ENCODE measurements at places on chromosomes 5 and 9.

- no peak for DNase-seq
Measured at GRCh38 chr9:119157196-119157595, 212.0 kb downstream of the BRINP1 start.

DNA sequence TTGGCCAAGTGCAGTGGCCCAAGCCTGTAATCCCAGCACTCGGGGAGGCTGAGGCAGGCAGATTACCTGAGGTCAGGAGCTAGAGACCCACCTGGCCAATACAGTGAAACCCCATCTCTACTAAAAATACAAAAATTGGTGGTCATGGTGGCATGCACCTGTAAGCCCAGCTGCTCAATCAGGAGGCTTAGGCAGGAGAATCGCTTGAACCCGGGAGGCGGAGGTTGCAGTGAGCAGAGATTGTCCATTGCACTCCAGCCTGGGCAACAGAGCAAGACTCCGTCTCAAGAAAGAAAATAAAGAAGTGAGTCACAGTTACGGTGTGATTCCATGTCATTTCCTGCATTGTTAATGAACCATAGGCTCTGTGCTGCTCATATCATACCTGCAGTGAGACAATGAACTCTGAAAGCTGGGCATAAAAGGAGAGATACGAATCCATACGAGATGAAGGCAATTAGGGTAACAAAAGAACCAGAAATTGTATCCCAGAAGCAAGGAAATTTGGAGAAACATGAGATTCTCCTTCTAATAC is 44.6 kb downstream of the TIMD4 start:
- DNase-seq, result no peak

GRCh38 chr9:128161215-128161902 is 1.3 kb downstream of the BBLN start:
- no peak for DNase-seq

- no peak for DNase-seq
Measured at GRCh38 chr9:136750526-136750925, 2.2 kb upstream of the LCN6 start.

GRCh38 chr9:36827593-36827992 is 206.5 kb downstream of the PAX5 start:
- DNase-seq, result no peak

DNA sequence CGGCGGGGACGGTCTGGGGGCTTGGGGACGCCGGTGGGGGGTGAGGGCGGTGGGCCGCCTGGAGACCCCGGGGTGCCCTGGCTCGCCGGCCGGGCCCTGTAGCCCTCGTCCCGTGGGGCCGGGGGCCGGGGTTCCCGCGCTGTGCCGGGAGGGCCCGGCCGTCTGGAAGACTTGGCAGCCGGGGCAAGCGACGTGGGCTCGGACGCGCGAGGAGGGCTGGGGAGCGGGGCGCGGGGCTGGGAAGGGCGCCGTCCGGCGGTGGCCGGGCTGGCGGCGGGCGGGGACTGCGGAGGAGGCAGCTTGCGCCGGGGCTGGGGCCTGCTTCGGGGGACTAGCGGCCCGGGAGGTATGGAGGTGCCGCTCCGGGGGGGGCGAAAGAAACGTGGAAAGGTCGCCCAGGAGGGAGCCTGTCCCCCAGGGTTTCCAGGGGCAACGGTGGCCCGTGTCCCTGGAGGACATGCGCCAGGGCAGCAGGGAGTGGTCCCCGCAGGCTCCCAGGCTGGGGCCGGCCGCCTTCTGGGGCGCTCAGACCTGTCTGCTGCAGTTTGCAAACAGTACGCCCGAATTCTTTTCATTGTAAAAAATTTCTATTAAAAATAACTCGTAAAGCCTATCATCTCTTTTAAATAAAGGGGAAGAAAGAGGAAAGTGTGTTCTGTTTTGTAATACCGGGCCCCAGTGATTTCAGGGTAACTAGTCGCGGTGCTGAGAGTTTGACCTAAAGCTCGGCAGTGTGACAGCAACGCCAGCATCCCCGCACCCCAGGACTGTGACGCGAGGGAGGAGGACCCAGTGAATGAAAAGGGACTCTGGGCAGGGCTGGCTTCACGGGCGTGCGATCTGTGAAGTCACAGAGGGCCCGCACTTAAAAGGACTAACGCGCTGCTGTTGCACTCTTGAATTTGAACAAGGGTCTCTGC is 752 bp upstream of the ANKH start:
- DNase-seq, result no peak

DNA sequence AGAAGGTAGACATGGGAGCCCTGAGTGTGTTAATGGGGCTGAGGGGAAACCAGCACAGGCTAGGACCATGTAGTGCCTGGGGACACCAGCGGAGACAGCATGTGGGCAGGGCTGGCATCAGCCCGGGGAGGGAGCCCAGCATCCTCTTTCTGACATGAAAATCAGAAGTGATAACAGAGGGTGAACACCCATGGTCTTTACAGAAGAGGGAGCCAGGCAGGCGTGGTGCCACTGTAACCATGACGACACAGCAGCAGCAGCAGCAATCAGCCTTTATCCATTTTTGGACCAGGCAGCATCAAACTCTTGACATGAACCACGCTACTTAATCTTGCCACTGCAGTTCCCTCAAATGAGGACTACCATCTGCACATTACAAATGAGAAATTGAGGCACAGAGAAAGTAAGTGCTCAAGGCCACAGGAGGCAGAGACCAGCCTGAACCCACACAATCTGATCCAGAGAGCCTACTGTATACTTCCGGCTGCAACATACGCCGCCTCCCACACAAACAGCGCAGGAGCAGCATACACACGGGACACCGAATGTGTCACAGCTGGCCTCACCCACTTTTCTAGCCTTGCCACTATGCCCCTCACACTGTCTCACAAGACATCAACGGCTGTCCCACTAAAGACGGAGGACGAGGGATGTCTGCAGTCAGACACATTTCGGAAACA is 23.8 kb downstream of the CAMSAP1 start:
- DNase-seq, result no peak

DNA sequence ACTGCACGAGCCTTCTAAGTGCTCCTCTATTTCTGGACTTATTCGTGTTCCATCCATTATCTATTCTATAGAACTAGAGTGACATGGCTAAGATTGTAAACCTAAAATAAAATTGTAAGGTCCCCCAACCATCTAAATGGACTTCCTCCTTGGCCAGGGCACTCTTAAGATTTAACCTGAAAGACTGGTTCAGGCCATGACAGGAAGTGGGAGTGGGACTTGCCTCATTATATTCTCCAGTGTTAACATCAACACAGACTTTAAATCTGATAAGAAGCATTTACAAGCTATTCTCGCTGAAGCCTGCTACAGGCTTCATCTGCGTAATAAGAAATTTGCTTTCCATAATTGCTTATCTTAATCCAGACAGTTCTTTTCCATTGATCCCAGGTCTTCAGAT is 117.0 kb downstream of the SSBP2 start:
- DNase-seq, result no peak

DNA sequence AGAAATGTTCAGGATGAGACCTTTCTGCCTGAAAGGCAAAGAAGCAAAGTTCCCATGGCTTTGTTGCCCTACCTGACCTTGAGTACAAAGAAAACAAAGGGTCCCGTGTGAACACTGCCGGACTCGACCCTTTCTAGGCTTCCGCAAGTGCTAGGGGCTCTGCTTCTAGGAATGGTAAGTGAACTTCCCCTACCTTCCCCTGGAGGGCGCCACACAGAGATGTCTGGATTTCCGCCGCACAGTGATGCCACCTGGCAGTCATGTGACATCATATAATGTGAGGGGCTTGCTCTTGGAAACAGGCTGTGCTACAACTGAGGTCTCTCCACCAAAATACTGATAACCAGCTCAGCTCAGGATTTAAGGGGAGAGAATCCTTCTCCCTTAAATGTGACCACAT is 56.6 kb downstream of the HSD17B3 start:
- DNase-seq, result no peak

DNA sequence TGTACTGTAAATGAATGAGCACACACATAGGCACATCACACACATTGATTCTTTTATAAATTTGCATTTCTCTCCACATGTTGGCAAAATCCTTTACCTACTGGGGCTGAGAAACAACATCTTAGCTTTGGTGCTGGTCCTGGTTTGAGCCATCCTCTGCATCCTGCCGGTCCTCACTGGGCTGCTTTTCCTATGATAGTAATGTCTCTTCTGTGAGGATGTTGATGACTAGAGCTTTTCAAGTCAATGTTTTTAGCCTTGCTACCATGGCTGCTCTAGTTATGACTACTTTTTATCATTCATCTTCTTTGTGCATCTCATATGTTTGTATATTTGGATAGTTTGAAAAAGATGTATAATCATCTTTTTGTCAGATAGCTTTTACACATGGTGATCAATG is 280.4 kb upstream of the CD180 start:
- DNase-seq, result no peak

DNA sequence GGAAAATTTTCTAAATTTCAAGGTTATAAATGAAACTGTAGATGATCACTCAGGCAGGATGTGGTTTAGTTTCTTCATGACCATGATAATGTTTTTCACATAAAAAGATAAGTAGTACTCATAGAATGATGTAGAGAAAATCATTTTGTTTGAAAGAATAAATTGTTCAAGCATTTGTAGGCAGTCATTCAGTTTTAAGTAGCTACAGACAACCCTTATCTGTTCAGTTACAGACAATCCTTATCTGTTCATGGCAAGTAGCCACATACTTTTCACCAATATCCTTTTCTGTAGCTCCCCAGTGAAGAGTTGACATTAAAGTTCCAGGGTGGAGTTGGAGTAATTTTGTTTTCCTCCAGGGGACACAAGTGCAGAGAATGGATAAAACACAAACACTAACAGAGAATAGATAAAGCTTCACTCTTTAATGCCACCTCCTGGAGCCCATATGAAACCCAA is 278.1 kb upstream of the TNC start:
- no peak for DNase-seq

DNA sequence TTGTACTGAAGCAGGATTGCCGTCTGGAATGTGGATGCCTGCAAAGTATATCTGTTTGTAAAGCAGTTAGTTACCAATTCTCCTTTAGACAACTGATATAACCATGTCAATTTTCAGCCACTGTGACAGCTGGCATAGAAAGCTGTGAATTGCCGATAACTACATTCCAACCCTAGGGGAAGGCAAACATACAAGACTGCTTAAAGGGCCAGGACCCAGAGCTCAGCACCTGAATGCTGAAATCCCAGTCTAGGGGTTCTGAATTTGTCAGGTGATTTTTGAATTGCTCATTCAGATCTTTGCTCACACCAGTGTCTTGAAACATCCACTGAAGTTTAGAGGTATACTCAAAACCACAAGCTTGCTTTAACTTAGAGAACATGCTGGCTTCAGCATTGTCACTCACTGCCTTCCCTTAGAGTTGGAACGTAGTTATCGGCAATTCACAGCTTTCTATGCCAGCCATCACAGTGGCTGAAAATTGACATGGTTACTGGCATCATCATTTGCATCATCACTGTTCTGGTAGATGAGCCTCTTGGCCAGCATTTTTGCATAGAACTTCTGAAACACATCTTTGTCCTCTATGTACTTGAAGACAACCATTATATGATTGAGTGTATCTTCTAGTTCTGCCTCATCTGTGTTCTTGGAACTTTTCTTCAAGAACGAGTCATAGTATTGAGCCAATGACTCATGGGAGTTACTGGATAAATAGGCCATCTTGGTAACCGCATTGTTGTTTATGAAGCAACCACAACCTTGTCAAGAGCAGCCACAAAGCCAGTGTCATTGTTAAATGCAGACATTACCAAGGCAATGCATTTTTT is 82.1 kb downstream of the CCDC192 start:
- peak; percentile 91 for DNase-seq

- peak; percentile 16 for DNase-seq
Measured at GRCh38 chr5:67306965-67307607, 110.5 kb upstream of the CD180 start.

DNA sequence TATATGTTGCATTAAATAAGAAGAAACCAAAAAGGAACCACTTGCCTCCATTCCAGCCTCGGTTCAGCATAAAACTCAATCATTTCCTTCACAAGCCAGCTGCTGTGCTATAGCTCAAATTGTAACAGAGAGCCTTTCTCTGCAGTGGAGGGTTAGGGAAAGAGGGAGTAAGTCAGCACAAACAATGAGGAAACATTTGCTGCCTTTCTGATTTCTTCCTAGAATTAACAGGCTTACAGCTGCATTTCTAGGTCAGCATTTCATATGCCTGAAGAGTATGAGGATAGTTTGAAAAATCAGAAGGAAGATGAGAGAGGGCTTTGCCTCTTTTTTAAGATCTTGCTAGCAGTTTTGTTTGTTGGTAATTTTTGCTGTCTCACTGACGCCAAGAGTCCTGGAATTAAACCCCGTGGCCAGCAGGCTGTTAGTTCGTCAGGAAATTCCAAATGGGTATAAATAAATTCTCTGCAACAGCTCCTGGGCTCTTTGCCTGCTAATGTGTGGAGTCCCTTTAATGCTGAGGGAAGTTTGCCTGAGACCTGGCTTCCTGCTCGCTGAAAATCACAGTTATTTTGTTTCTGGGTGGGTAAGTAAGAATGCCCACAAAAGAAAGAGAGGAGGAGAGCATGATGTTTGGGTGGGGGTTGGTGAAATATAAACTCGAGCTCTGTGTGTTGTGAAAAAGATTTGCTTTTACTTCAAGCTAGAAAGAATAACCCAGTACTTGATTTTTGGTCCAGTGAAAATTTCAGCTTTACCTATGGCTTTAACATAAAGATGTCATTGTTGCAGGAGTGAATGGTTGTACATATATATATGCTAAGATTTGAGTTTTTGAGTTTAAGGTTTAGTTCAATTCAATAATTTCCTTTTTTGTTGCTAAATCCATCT is 148.1 kb upstream of the DMRT1 start:
- DNase-seq, result peak; percentile 80

DNA sequence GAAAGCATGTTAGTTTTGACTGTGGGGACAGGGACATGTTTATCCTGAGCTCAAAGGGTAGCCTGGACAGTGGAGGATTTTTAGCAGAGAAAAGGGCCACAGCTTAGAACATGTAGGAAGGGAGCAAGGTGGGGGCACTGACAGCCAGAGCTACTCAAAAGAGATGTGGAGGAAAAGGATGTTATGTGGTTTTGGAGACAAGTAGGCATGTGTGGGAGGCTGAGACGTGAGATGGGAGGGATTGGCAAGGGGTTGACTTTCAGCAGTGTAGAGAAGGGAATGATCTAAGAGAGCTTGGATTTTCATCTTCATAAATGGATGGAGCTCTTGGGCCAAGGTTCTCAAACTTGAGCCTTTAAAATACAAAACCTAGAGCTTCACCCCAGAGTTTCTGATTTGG is 24.0 kb downstream of the SYK start:
- DNase-seq, result no peak

DNA sequence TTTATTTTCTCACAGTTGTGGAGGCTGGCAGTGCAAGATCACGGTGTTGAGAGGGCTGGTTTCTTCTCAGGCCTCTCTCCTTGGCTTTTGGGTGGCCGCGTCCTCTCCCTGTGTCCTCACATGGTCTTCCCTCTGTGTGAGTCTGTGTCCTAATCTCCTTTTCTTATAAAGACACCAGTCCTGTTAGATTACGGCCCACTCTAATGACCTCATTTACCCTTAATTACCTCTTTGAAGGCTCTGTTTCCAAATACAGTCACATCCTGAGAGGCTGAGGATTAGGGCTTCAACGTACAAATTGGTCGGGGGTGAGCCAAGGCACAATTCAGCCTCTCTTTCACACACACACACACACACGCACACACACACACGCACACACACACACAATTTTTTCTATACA is 73.0 kb downstream of the UGCG start:
- DNase-seq, result no peak

GRCh38 chr9:109471475-109472393 is 26.4 kb downstream of the PTPN3 start:
- DNase-seq, result no peak

GRCh38 chr5:83085106-83085505 is 7.8 kb downstream of the XRCC4 start:
- DNase-seq, result no peak

GRCh38 chr9:135794057-135794335 is 92.0 kb downstream of the KCNT1 start:
- no peak for DNase-seq
